ENCODE measurements at places on chromosomes 6 and 20.
A peak's percentile ranks its signal among the peaks of the same experiment; 100 is the strongest.

- DNase-seq, result peak; percentile 61
Observed at GRCh38 chr6:44245912-44246662, 814 bp upstream of the HSP90AB1 start.

DNA sequence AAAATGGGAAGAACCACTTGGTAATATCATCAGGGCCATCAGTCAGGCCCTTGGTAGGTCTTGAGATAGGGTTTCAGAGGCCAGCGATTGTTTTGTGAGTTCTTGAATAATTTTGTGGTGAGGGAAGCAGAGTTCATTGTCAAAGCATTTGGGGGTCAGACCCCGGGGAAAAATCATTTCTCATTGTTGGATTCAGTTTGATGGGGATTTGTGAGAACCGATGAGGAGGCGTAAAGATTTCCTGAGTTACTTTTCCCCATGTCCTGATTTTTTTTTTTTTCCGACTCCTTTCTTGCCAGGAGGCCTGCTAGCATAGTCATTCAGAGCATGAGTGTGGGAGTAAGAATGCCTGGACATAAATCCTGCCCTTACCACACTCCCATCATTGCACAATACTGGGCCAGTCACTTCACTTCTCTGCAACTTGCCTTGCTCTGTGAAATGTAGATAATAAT lies 60.3 kb downstream of the TSHZ2 start:
- no peak for DNase-seq

GRCh38 chr6:170225852-170226417 lies 64.9 kb downstream of the DLL1 start:
- DNase-seq, result no peak

DNA sequence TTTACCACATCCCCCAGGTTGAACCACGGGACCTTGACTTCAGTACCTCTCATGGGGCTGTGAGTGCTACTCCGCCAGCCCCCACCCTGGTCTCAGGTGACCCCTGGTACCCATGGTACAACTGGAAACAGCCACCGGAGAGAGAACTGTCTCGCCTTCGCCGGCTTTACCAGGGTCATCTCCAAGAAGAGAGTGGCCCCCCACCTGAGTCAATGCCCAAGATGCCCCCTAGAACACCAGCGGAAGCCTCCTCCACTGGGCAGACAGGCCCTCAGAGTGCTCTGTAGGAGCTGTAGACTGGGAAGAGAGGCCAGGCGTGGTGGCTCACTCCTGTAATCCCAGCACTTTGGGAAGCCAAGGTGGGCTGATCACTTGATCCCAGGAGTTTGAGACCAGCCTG lies 1.2 kb upstream of the ATAT1 start:
- no peak for DNase-seq

DNA sequence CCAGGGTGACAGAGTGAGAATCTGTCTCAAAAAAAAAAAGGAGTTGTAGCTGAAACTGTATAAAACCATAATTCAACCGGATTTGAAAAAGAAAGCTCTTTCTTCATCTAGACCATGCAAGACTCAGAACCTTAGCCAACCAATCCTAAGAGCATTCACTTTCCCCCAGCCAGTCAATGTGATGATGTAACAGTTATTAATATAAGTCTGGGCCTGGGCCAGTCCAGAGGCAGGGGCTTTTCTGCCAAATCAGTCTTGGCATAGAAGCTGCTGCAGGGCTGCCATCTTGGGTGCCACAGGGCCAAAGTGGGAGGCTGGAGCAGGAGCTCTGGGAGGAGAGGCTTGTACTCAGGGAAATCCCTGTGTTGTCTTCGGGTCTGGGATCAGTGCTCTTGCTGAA lies 288.4 kb downstream of the CLIC5 start:
- DNase-seq, result no peak

DNA sequence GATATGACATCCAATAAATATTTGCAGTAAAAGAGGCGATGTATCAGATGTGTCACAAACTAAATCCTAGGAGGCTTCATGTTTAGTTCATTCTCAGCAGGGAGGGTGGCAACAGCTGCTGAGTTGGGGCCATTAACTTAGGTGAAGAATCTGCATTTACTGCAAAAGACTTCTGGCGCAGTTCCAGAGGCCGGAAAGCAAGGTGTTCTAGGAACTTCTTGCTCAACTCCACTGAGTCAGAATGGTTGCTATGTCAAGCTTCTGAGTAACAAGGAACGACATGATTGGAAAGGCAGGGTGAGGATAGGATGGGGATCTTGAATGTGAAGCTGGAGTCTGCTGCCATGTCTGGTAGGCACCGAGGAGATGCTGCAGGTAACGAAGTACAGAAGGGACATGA lies 11.7 kb downstream of the ADNP start:
- no peak for DNase-seq

All from T-helper 22 cell (primary cell).